ENCODE measurements at places on chromosomes 13 and 19. TPM values are rescaled to one million over a fixed set of nuclear protein-coding genes. Genes with fewer than 3 reads are reported as not detected.

The EXOSC5 gene
- 40.5 TPM for polyA plus RNA-seq

- H3K27ac ChIP-seq = no peak overlapping the region
- H3K4me3 ChIP-seq = no peak overlapping the region
- no peak for DNase-seq
- H3K36me3 ChIP-seq = no peaks in the 10 kb centered on the region
These were observed 1.5 kb downstream of the GRK1 start for GRCh38 chr13:113668491-113668971.

GRCh38 chr13:48790966-48791365 lies 137.2 kb downstream of the CYSLTR2 start:
- H3K4me1 ChIP-seq = peaks cover 17% of the 10 kb centered on the region
- no peaks in the 10 kb centered on the region for H3K27me3 ChIP-seq
- H3K4me3 ChIP-seq = no peak overlapping the region
- DNase-seq = no peak

GRCh38 chr19:54255105-54255775 lies 1.8 kb downstream of the LILRB5 start:
- no peak for DNase-seq
- H3K4me3 ChIP-seq = no peak overlapping the region
- H3K36me3 ChIP-seq = no peaks in the 10 kb centered on the region
- no peak overlapping the region for H3K27ac ChIP-seq
- peaks cover 10% of the 10 kb centered on the region for H3K4me1 ChIP-seq

DNA sequence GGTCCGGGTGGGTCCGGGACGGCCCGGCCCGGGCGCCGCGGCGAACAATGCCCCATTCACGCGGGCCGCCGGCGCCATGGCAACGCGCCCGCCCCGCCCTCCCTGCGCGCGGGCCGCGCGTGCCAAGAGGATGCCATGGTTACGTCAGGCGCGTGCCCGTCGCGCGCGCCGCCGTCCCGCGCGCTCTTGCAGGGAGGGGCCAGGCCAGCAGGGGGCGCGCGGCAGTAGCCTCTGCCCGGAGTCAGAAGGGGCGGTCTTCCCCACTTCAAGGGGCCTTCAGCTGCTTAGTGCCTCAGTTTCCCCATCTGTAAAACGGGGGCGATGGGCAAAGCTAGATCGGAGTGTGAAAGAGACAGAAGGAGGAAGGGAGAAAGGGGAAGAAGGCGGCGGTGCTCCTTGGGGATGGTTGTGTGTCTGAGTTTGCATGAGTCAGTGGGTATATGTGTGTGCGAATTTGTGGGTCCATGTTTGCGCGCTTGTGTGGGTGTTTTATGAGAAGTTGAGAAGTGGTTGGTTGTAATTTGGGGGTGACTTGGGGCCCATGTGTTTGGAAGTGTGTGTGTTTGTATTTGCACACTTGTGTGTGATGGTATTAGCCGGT lies 11.6 kb upstream of the NFIX start:
- DNase-seq = peak; percentile 74
- no peak overlapping the region for H3K4me3 ChIP-seq
- H3K27me3 ChIP-seq = no peaks in the 10 kb centered on the region

- no peaks in the 10 kb centered on the region for H3K36me3 ChIP-seq
- H3K4me3 ChIP-seq = no peak overlapping the region
- DNase-seq = no peak
- H3K27me3 ChIP-seq = no peaks in the 10 kb centered on the region
- H3K27ac ChIP-seq = no peak overlapping the region
These were observed 117.7 kb upstream of the GJB6 start for GRCh38 chr13:20349564-20350381.

GRCh38 chr13:58119351-58119750 lies 487.8 kb downstream of the PCDH17 start:
- no peaks in the 10 kb centered on the region for H3K4me1 ChIP-seq
- no peak overlapping the region for H3K4me3 ChIP-seq
- H3K27ac ChIP-seq = no peak overlapping the region
- no peaks in the 10 kb centered on the region for H3K36me3 ChIP-seq
